Activated CD4-positive, alpha-beta T cell treated with anti-CD3 and anti-CD28 coated beads, Interleukin-2, amount 10 ng/mL, durations not matched to agents 7 days and 5 days (primary cell): ENCODE measurements at places on chromosomes 12 and 14. TPM values are rescaled to one million over a fixed set of nuclear protein-coding genes. Genes with fewer than 3 reads are reported as not detected.

DNA sequence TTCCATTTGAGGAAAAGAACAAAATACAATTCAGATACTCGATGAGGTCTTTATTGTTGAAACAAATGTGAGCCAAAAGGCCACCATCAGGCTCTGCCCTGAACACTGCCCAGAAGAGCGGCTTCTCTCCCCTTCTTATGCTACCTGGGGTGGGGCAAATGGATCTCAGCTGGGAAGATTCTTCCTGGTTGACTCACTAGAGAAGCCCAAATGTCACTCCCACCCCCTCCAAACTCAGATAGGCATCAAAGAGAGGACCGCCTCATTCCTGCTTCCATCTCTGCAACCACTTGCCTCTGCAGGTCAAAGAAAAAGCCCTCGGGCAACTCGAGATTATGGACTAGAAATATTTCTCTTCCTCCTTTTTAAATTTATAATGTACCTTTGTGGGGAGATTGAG lies 55.8 kb downstream of the TBX3 start:
- H3K27me3 ChIP-seq = no peaks in the 10 kb centered on the region
- H3K4me1 ChIP-seq = no peaks in the 10 kb centered on the region
- H3K36me3 ChIP-seq = no peaks in the 10 kb centered on the region
- no peak overlapping the region for H3K4me3 ChIP-seq
- H3K27ac ChIP-seq = no peak overlapping the region

GRCh38 chr14:63438065-63438757 lies 105.0 kb downstream of the PPP2R5E start:
- peak overlapping the region; percentile 86 for H3K27ac ChIP-seq
- peak; percentile 69 for DNase-seq
- H3K36me3 ChIP-seq = peaks cover 10% of the 10 kb centered on the region
- no peaks in the 10 kb centered on the region for H3K27me3 ChIP-seq
- peak overlapping the region; percentile 69 for H3K4me3 ChIP-seq

- no peaks in the 10 kb centered on the region for H3K36me3 ChIP-seq
- H3K27me3 ChIP-seq = no peaks in the 10 kb centered on the region
- no peak for DNase-seq
- no peaks in the 10 kb centered on the region for H3K4me1 ChIP-seq
- H3K4me3 ChIP-seq = no peak overlapping the region
Measured at GRCh38 chr12:18135509-18135908, 45.5 kb upstream of the RERGL start.

DNA sequence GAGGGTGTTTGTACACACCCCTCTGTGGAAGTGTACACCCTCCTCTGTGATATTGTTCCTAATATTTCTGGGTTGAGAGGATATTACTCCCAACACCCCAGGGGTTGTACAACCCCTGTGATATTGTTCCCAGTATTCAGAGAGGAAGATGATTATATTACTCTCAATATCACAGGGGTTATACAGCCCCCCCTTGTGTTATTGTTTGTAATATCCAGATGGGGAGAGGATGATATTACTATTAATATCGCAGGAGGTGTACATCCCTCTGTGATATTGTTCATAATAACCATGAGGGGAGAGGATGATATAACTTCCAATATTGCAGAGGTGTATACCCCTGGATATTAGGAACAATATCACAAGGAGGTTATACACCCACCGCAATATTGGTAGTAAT lies 566.1 kb upstream of the MIS18BP1 start:
- no peak overlapping the region for H3K27ac ChIP-seq
- no peak overlapping the region for H3K4me3 ChIP-seq
- H3K36me3 ChIP-seq = no peaks in the 10 kb centered on the region
- no peaks in the 10 kb centered on the region for H3K27me3 ChIP-seq
- no peaks in the 10 kb centered on the region for H3K4me1 ChIP-seq
- DNase-seq = no peak

GRCh38 chr14:52021957-52022600 lies 32.7 kb downstream of the RTRAF start:
- no peak for DNase-seq
- peaks cover 35% of the 10 kb centered on the region for H3K4me1 ChIP-seq
- H3K27me3 ChIP-seq = no peaks in the 10 kb centered on the region
- no peak overlapping the region for H3K4me3 ChIP-seq
- peaks cover 6% of the 10 kb centered on the region for H3K36me3 ChIP-seq

DNA sequence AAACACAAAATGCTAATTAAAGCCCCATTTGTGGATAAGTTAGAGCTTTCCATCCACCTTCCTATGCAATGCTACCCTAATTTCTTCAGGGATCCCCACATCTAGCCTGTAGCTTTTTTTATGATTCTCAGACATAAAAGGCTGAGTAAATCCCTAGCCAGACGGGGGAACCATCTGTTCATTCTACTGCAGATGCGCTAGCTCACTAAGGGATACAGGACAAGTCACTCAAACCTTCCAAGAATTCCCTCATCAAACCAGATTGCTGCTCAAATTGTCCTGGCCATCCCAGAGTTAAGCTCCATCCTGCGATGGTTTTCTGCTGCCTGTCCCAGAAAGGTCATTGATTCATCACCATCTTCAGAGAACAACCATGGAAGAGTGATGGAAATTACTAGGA lies 56.7 kb downstream of the MYRFL start:
- no peak overlapping the region for H3K27ac ChIP-seq
- no peaks in the 10 kb centered on the region for H3K36me3 ChIP-seq
- no peaks in the 10 kb centered on the region for H3K27me3 ChIP-seq
- peaks cover 6% of the 10 kb centered on the region for H3K4me1 ChIP-seq
- H3K4me3 ChIP-seq = no peak overlapping the region

DNA sequence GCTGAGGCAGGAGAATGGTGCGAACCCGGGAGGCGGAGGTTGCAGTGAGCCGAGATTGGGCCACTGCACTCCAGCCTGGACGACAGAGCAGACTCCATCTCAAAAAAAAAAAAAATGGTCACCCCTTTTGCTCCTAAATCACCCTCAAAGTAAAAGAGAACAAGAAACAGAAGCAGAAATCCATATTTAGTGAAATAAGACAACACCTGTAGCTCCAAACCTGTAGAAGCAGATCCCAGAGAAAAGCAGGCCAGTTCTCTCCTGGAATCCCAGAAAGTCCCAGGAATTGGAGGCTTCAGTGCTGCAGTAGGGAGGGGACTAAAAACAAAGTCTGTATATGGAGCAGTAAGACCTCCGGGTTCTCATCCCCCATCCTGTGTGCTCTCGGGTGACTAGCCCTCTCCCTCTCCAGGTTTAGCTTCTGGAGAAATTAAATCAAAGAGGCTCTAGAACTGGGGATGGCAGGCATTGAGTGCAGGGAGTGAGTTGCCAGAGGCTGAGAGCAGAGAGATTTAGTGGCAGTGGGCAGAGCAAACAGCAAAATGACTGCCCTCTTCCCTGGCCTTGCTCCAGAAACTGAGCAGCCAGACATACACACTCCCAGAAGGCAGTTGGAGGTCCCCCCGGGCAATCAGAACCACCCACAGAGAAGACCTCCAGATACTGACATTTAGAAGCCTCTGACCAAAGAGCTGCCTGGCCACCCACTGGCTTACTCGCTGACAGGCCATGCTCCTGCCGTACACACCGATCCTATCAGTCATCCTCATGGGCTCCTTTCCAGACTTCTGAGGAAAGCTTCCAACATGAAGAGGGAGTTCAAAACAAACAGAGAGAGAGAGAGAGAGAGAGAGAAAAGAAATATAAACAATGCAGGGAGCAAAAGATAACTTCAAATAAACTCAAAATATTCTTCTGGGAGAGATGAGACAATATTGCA lies 6.3 kb upstream of the MLXIP start:
- H3K27me3 ChIP-seq = peaks cover 5% of the 10 kb centered on the region
- no peak overlapping the region for H3K4me3 ChIP-seq
- H3K36me3 ChIP-seq = no peaks in the 10 kb centered on the region
- peak overlapping the region; percentile 14 for H3K27ac ChIP-seq

DNA sequence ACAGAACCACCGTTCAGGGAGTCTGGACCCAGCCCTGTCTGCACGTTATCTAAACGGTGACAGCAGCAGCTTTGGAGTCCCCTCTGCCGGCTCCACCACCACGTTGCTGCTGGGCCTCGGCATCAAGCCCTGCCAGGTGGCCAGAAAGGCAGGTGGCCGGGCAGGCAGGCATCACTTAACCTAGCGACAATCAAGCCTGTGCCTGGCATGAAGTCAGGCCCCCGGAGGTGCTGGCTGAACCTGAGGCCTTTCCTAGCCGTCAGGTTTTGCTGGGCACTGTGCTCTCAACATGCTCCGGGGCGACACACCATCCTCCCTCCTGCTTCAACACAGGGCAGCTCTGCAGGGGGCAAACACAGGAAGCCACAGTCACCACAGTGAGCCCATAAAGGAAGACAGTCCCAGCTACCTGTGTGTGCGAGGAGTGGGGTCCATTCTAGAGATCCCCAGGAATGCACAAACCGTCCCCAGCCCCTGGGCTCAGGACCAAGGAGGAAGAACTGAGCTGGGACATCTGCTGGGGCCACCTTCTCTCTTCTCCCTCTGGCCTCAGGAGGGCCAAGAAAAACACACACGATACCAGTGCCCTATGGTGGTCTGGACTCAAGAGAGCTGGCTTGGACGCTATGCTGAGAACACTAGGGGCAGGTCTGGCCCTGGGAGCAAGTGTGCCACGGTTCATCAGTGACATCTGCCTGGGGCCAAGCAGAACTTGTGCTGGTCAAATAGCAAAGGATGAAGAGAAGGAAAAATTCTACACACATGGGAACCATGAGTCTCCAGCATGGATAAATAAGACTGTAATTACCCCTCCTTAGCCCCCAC lies 44.7 kb downstream of the CCDC88C start:
- no peaks in the 10 kb centered on the region for H3K27me3 ChIP-seq
- peaks cover 40% of the 10 kb centered on the region for H3K36me3 ChIP-seq
- peak overlapping the region; percentile 87 for H3K27ac ChIP-seq
- peak overlapping the region; percentile 60 for H3K4me3 ChIP-seq
- peak; percentile 56 for DNase-seq

GRCh38 chr14:23085458-23085857 lies 9.5 kb downstream of the ACIN1 start:
- no peaks in the 10 kb centered on the region for H3K27me3 ChIP-seq
- peaks cover 47% of the 10 kb centered on the region for H3K36me3 ChIP-seq
- DNase-seq = no peak
- no peak overlapping the region for H3K27ac ChIP-seq
- H3K4me3 ChIP-seq = no peak overlapping the region

- H3K4me1 ChIP-seq = peaks cover 9% of the 10 kb centered on the region
- H3K4me3 ChIP-seq = no peak overlapping the region
- H3K27me3 ChIP-seq = no peaks in the 10 kb centered on the region
- peaks cover 44% of the 10 kb centered on the region for H3K36me3 ChIP-seq
Measured at GRCh38 chr12:115983226-115983798, 294.2 kb downstream of the MED13L start.

GRCh38 chr14:68111853-68112270 lies 292.3 kb downstream of the RAD51B start:
- no peaks in the 10 kb centered on the region for H3K27me3 ChIP-seq
- DNase-seq = no peak
- H3K4me1 ChIP-seq = peaks cover 10% of the 10 kb centered on the region
- H3K36me3 ChIP-seq = no peaks in the 10 kb centered on the region
- H3K4me3 ChIP-seq = no peak overlapping the region
- no peak overlapping the region for H3K27ac ChIP-seq

- no peak for DNase-seq
- peaks cover 59% of the 10 kb centered on the region for H3K4me1 ChIP-seq
- H3K27me3 ChIP-seq = no peaks in the 10 kb centered on the region
- H3K4me3 ChIP-seq = peak overlapping the region; percentile 88
- H3K27ac ChIP-seq = peak overlapping the region; percentile 90
Measured at GRCh38 chr14:21436567-21437062, 19.3 kb downstream of the CHD8 start.

- H3K4me3 ChIP-seq = no peak overlapping the region
- peaks cover 7% of the 10 kb centered on the region for H3K27me3 ChIP-seq
- no peaks in the 10 kb centered on the region for H3K4me1 ChIP-seq
- no peak for DNase-seq
Measured at GRCh38 chr14:72686832-72687231, 207.1 kb downstream of the DPF3 start.

DNA sequence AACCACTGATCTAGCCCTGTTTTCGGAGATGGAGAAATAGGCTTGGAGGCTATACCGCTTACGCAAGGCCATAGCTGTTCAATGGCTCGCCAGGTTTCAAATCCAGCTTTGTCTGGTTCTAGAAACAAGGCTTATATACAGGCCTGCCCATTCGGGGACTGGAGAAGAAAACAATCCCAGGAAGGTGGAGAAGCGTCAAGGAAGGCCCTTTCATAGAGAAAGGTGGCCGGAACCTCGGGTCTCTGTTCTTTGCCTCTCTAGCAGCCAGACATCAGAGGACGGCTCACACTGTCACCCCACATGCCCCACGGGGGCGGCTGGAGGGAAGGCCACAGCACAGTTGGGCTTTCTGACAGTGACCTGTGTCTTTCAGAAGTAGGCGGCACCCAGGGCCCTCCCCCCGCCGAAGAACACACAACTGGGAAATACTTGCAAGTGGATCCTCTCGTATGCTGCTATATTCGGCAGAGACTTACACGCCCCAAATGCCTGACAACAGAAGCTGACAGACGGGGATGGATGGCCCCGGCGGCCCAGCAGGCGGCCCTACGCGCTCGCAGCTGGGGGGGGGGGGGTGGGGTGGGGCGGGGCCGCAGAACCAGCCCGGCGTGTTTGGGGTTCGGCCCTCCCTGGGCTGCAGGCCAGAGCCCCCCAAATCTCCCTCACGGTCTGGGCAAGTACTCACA lies 4.5 kb upstream of the SETD1B start:
- DNase-seq = peak; percentile 67
- peak overlapping the region; percentile 92 for H3K27ac ChIP-seq
- no peaks in the 10 kb centered on the region for H3K27me3 ChIP-seq
- peaks cover 44% of the 10 kb centered on the region for H3K36me3 ChIP-seq
- peaks cover 38% of the 10 kb centered on the region for H3K4me1 ChIP-seq

- H3K27me3 ChIP-seq = peaks cover 2% of the 10 kb centered on the region
- H3K4me1 ChIP-seq = no peaks in the 10 kb centered on the region
- no peaks in the 10 kb centered on the region for H3K36me3 ChIP-seq
Measured at GRCh38 chr14:59055439-59056045, 132.9 kb upstream of the DAAM1 start.

GRCh38 chr14:104184506-104184905 lies 46.1 kb downstream of the KIF26A start:
- H3K27ac ChIP-seq = no peak overlapping the region
- H3K36me3 ChIP-seq = no peaks in the 10 kb centered on the region

DNA sequence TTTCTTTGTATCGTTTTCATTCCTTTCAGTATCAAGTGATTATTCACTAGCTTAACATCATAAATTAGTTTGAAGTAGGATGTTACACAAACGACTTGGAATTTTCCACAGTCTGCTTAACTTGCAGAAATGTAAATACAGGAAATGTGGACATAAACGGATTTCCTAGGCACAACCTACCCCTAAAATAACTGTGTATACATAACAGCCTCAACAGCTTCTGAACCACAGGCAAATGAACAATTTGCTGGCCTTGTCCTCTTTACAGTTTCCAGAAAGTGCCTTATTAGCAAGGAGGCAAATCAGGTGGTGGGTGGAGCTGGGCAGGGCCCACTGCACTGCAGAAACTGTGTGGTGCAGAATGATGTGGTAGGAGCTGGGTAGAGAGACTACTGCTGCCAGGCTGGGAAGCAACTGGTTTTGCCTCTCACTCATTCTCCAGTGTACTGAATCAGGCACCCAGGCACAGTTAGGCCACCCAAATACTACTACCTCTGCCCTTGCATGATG lies 14.1 kb downstream of the DRAM1 start:
- peaks cover 1% of the 10 kb centered on the region for H3K4me1 ChIP-seq
- H3K27me3 ChIP-seq = no peaks in the 10 kb centered on the region
- no peak overlapping the region for H3K27ac ChIP-seq
- H3K4me3 ChIP-seq = no peak overlapping the region
- H3K36me3 ChIP-seq = no peaks in the 10 kb centered on the region
- no peak for DNase-seq

GRCh38 chr12:65602253-65602609 lies 222.1 kb upstream of the HMGA2 start:
- H3K27ac ChIP-seq = no peak overlapping the region
- peaks cover 17% of the 10 kb centered on the region for H3K27me3 ChIP-seq
- no peaks in the 10 kb centered on the region for H3K36me3 ChIP-seq
- DNase-seq = no peak
- no peak overlapping the region for H3K4me3 ChIP-seq
- peaks cover 2% of the 10 kb centered on the region for H3K4me1 ChIP-seq

ZBTB39 gene
- 9.5 TPM for total RNA-seq

OVCH1 gene
- not detected for total RNA-seq
